NCI-H1092 (cell line): ENCODE measurements at places on chromosomes 3 and 15.

GRCh38 chr3:189460511-189460910 lies 170.7 kb upstream of the TP63 start:
- no peak for DNase-seq

DNA sequence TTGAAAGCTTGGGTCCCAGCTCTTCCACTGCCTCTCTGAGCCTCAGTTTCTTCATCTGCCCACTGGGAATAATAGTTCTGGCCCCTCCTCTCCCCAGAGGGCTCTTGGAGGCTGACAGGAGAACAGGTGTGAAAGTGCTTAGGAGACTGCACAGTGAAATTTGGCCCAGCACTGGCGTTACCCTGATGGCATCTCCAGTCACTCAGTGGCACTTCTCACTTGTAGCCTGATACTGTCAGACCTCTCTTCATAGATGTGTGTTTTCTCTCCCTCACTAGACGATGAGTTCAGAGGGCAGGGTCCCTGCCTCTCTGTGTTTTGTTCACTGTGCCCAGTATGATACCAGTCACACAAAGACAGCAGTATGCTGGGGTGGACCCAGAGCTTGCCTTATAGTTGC lies 22.2 kb upstream of the IGDCC3 start:
- DNase-seq: no peak

DNA sequence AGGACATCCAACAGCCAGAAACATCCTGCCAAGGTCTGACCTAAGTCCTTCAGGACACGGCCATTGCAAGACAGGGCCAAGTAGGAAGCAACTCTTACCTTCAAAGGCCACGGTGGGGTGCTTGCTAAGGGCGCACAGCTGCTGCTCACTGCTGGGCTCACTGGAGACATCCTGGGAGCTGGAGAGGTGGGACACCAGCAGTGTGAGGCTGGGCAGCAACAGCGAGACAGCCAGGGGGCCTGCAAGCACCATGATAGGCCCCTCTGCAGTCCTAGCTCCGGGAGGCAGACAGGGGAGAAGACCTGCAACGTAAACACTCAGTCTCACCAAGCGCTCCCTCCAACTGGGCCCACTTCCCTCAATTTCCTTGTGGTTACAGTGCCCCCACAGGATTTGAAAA lies 79.2 kb downstream of the SEMA5B start:
- DNase-seq: peak; percentile 44

- DNase-seq: no peak
These were observed 32.0 kb downstream of the GATM start for GRCh38 chr15:45346381-45346780.

DNA sequence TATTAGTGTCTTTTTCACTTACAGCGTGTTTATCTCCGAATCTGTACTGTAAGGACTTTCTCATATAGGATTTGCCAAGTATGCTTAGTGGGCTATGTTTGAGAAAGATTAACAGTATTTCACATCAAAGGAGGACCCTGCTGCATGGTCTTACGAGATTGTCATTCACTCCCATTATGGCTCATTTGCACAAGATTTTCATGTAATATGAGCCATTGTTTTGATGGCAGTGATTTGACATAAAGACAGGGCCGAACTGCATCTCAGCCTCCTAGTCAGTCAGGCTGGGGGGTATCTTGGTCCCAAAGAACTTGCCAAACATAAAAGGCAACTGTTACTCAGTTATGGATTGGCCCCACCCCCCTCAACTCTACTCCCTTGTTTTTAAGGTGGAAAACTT lies 205.9 kb downstream of the ZIC1 start:
- DNase-seq: no peak

- no peak for DNase-seq
These were observed 302.5 kb upstream of the AZI2 start for GRCh38 chr3:28651159-28651558.

DNA sequence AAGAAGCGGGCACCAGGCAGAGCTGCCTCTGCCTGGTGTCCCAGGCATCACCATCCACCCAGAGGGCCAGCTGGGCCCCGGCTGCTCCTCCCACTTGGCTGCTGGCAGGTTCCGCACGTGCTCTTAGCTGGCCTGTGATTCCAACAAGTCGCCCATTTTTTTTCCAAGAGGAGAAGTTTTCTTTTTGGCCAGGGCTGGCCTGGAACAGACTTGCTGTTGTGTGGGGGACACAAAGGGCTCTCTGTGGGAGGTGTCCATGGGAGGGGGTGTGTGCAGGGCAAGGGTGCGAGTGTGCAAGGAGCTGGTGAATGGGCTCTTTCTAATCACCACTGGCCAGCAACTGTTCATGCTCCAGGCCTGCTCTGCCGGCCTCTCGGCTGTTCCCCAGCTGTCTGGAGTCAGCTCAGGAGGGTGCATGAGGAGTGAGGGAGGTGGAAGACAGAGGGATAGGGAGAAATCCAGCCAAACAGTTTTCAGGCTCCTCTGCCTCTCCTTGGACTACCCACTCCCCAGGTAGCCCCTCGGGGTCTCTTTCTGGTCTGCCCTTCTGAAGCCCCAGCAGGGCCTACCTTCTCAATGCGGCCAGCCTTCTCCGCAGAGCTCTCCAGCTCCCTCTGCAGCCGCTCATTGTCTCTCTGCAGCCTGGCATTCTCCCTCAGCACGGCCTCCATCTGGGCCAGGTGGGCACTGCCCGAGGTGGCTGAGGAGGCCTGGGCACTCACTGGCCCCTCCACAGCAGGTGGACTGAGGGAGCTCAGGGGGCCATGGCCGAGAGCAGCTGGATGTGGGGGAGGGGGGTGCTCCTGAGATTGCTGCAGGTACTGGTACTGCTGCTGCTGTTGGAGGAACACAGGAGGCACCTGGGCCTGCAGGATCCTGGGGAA lies 7.1 kb downstream of the AMOTL2 start:
- no peak for DNase-seq

GRCh38 chr15:35728219-35728940 lies 182.4 kb upstream of the DPH6 start:
- no peak for DNase-seq

- no peak for DNase-seq
These were observed 4.1 kb upstream of the STAB1 start for GRCh38 chr3:52490939-52491526.

GRCh38 chr3:187639927-187640568 lies 30.1 kb downstream of the SST start:
- no peak for DNase-seq
